ENCODE measurements at places on chromosomes 13 and 19.

DNA sequence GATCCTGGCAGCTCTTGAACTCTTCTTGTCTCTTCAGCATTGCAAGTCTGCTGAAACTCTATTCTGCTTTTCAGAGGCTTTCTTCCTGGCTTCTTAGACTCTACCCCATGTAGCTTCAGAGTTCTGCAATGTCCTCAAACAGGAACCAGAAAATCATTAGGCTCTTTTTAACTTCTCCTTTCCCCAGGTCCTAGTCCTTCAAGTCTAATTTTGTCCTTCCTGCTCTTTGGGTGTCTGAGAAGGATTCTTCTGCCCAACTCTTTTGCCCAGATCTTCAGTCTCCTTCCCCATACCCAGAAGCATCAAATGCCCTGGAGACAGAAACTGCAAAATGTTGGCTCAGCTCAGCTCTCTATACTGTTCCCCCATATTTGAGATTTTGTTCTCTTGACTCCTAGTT, 50.0 kb upstream of the CALM3 start:
- no peak for DNase-seq

DNA sequence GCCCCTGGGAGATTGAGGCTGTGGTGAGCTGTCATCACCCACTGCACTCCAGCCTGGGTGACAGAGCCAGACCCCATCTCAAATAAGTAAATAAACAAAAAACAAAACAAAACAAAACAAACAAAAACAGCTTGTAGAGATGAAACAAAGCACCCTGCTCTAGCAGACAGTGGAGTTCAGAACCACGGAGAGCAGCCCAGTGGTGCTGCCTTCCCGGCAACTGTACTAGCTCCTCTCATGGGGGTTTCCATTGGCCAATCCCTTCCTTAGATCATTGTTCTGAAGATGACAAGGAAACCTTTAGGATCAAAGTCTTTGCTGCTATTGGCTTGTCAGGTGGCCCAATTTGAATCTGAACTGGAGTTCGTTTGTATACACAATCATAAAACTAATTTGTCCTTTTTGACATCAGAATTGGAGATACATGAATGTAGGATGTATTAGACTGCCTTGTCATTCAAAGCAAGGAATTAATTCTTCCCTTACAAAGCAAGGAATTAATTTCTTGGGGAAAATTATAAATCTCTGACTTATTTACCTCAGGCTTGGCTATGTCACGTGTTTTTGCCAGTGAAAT, 19.7 kb upstream of the SYCN start:
- DNase-seq: no peak

GRCh38 chr19:37655689-37656371, 565 bp upstream of the ZFP30 start:
- DNase-seq: peak; percentile 88

DNA sequence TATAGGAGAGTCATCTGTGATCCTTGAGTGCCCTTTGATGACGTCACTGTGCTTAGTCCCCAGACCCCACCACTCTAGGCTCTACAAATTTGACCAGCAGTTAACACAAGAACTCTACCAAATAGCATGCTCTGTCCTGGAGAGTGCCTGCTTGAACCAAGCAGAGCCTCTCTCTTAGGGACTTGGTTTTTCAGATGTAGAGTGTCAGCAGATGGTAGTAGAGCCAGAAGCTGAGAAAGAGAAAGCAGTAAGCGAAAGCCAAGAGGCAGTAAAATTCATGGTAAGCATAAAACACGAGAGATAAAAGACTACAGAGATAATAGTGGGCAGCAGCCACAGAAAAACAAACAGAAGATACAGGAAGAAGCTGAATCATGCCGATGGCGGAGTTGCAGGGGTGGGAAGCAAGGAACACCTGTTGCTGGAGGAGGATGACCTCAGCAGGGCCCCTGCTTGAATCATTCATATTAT, 193.3 kb downstream of the SLC7A1 start:
- no peak for DNase-seq

GRCh38 chr19:29233591-29233990, 20.6 kb upstream of the UQCRFS1 start:
- DNase-seq: peak; percentile 66

- no peak for DNase-seq
Observed at GRCh38 chr13:65499256-65499655, 1730.9 kb downstream of the PCDH9 start.

DNA sequence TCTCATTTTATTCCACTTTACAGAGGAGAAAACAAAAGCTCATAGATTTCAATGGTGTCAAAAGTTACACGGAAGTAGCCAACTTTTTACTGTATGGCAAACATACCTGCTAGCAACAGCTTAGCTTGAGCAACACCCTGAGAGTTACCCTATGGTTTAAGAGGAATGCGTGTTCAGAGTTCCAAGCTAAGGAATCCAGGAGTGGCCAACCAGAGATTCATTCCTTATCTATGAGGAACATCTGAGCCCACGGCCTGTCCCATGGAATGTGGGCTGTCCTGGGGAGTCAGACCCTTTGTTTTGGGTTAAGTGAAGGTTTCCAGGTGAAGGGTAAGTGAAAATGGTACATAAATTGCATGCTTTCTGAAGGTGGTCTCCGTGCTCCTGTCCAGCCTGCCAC, 67.5 kb downstream of the STARD13 start:
- no peak for DNase-seq

- no peak for DNase-seq
Observed at GRCh38 chr19:48964205-48965039, 687 bp upstream of the FTL start.

- DNase-seq: no peak
Observed at GRCh38 chr19:47676811-47677210, 36.4 kb upstream of the EHD2 start.

DNA sequence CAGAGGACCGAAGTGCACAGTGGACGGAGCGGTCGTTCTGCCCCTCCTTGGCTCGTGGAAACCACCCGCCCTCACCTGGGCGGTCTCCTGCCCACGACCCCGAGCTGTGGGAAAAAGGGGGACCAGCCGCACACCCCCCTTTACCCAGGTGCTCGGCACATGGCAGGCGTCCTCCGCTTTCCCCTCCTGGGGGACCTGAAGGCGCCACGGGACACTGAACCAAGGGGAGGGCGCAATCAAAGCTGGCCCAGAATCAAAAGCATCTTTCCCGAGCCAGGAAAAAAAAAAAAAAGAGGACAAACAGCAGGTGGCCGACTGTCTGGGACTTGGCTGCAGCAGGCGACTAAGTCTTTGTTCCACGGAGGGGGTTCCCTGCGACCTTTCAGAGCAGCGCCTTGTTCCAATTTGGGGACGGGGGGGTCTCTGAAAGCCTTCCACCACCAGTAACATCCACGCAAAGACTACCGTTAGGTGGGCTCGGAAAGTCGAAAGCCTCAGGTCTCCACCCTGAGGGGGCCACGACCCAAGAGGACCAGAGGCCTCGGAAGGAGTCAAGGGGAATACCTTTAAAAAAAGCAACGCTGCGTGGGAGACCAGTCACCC, 1.1 kb downstream of the MBD3 start:
- DNase-seq: no peak

- no peak for DNase-seq
Observed at GRCh38 chr19:16476401-16476800, 4.6 kb upstream of the EPS15L1 start.

DNA sequence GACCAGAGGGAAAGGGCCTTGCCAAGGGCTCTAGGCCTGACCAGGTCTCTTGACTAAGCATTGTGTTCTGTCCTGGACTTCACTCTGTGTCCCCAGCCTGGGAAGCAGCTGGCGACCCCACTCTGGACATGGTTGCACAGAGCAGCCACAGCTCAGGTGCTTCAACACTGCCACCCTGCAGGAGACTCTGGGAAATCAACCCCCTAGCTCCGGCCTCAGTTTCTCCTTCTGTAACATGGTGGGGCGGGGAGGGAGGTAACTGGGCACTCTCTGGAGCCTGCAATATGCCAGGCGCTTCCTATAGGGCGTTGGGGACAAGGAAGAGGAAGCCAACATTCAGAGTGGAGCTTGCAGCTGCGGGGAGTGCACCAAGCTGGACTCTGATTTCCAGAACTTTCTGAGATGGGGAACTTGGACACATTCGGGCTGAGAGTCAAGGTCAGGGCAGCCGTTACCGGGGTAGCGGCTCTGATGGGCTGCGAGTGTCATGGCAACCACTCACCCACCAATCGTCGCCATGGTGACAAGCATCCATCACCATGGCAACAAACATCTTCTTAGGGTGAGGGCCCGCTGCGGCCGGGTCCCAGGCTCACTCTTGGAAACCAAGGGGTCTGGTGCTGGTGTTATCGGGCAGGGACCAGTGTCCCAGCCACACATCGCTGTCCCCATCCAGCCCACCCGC, 12.8 kb downstream of the F2RL3 start:
- DNase-seq: no peak

DNA sequence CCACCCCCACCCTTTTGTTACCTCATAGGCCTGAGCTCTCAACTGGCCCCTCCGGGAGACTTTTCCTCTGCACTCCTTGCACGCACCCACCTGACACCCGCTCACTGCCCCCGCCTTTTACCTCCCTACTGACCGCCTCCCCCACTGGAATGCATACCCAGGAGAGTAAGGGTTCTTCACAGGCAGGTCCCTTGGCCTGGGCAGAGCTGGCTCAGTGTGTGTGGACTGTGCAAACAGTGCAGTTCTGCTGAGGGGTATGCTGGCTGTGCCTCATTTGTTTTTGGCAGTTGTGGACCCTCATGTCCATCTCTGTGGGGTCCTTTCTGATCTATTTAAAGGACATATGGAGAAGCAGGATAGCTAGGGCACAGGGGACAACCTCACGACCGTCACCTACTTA, 5.0 kb downstream of the ZSCAN18 start:
- DNase-seq: no peak

DNA sequence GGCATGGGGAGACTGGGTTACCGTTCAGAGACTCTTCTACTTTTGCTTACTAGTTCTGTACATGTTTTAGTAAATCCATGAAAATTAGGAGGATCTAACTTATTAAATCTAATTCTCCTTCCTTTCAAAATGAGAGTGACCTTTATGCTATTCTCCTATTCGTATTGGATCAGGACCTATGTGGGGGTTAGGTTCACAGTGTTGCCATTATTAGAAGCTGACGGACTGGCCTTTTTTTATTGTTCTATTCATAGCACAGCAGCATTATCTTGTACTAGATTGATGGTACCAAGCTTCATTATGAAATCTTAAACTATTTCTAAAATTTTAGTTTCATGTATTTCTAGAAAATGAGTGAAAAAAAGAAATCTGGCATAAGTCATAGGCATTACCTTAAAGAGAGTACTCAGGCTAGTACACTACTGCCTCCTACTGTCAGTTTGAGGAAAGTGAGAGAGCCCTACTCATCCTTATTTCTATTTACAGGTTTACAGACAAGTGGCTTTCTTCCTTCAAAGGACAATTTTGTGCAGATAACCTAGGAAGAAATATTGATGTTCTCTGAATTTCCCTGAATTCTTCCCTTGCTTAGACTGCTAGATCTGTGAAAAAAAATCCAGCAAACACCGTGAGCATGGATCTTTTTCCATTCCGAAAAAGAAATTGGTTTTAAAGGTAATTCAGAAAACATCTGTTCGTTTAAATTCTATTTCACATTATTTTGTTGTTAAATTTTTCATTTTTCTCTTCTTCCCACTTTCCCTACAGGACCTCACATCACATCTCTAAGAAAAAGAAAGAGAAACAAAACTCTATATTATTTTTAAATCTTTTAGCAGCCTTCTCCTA, 485.5 kb downstream of the DIAPH3 start:
- no peak for DNase-seq

- no peak for DNase-seq
Observed at GRCh38 chr19:13420780-13421179, 85.5 kb downstream of the CACNA1A start.

DNA sequence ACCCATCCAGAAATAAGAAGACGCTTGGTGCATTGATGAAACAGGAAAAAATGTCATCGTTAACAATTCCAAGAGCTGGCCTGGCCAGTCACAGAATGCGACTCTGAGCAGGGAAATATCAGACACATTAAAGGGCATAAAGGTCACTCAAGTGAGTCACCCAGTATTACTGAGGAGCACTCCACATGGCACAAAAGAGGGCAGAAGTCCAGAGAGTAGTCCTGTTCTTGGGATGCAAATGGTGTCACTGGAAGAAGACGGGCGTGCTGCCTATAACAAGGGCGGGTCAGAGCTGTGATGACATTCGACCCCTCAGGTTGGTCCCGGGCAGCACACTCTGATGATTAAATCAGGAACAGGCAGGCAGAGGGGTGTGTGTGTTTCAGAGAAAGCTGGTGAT, 720.3 kb downstream of the UQCRFS1 start:
- no peak for DNase-seq

DNA sequence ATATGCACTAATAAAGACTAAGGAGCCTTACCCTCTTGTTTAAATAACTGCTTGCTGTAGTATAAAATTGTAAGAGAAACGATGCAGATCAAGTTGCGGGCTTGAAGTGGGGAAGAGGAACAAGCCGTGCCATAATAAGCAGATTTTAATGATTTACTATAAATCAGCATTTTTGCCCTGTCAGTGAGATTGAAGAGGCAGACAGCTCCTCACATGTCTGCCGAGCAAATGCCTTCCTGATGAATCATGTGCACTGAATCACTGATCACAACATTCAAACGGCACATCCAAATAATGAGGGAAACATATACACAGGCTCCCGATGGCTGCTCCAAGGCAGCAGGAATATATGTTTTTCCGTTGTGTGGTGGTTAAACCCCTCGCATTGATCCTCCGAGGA, 282.9 kb downstream of the TSHZ3 start:
- no peak for DNase-seq

DNA sequence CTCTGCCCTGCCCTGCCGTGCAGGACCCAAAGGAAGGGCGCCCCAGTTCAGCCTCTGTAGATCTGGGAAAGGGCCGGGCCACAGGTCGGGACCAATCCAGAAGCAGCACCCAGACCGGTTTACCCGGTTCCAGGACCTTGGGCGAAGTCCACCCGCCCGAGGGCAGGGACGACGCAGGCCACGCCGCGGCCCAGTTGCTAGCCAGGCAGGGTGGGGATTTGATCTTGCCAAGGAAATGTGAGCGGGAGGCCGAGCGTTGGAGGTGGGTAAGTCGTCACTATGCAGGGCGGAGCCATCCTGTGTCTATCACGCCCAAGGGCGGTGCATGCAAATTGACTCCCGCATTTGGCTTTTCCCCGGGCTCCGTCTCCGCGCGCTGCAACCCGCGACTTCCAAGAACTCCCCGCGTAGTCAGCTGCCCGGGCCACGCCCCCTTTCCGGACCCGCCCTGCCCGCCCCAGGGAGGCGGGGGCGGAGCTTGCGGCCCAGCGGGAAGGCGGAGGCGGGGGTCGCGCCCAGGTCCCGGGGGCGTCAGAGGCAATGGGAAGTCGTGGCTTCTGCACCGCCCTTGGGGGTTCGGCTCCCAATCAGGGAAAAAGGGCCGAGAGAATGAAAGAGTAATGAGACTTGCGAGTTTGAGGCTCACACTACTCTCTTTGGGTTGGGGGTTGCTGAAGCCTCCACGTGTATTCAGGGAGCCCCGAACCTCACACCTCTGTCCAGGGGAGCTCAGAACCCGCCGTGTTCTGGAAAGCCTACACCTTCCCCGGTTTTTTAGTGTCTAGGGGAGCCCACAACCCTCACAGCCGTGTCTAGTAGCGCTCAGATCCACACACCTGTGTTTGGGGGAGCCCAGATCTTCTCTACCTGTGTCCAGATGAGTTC, 12.8 kb downstream of the IER2 start:
- peak; percentile 99 for DNase-seq

Data from cardiac septum (tissue), 1 donor.